ENCODE measurements at places on chromosomes 16 and 17. TPM values are rescaled to one million over a fixed set of nuclear protein-coding genes. Genes with fewer than 3 reads are reported as not detected.

DNA sequence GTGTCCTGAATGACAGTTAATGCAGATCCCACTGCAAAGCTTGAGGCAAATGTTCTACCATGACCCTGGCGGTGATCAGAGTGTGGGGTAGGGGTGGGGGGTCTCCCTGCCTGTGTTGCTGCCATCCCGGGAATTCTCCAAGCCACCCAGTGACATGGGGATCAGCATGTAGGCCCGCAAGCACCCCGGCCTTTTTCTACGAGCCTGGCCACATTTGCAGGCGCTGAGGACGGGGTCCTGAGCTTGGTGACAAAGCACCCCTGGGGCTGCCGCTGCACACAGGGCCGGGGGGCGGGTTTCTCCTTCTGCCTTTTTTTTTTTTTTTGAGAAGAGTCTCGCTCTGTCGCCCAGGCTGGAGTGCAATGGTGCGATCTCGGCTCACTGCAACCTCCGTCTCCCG is 35.8 kb downstream of the SLC7A5 start:
- no peak for DNase-seq

DNA sequence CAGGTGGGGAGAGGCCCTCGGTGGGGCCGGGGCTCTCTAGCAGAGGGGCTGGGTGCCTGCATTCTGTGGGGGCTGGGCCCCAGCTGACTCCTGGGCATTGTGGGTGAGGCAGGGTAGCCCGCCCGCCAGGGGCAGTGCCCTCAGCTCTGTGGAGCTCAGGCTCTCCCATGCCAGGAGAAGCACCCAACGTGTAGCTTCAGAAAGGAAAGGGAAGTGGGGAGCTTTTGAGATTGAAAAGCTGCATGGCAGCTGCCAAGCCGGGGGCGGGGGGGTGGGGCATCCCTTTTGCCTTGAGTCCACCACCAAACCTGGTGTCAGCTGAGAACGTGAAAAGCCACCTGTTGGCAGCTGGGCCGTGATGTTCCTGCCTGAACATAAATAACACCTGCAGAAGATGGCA is 192.1 kb upstream of the CIBAR2 start:
- no peak for DNase-seq

DNA sequence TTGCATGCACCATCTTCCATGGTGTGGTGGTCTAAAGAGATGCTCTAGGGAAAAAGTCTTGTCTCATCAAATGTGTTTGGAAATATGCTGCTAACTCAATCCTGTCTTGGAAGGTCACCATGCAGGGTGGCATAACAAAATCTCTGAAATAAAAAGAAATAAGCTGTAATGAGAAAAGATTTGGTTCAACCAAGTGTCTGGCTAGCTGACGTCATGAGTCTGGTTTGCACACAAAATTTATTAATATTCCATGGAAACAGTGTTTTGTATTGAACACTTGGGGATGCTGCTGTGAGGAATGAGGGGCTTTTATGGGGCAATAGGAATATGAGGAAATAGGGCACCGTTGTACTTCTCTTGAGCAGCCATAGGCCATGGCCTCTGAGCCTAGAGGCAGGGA is 575.7 kb upstream of the CDH5 start:
- DNase-seq, result no peak

GRCh38 chr17:21165922-21166594 is 39.3 kb downstream of the DHRS7B start:
- no peak for DNase-seq

- no peak for DNase-seq
Measured at GRCh38 chr17:4180791-4181190, 37.8 kb downstream of the CYB5D2 start.

- no peak for DNase-seq
Measured at GRCh38 chr16:22614271-22614947, 103.7 kb downstream of the NPIPB5 start.

DNA sequence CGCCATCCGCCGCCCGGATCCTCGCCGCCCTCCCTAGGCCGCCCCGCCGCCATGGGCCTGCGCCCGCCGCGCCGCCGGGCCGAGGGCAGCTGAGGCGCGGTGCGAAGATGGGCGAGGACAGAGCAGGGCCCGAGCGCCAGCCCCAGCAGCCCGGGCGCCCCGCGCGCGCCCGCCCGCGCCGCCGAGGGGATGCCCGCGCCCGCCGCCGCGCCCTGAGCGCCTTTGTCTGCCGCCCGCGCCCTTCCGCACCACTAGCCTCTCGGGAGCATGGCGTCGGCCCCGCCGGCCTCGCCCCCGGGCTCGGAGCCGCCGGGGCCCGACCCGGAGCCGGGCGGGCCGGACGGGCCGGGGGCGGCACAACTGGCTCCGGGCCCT is 278 bp downstream of the RAB11FIP3 start:
- no peak for DNase-seq

- peak; percentile 68 for DNase-seq
Measured at GRCh38 chr17:77308861-77309726, 168.3 kb downstream of the SEC14L1 start.

DNA sequence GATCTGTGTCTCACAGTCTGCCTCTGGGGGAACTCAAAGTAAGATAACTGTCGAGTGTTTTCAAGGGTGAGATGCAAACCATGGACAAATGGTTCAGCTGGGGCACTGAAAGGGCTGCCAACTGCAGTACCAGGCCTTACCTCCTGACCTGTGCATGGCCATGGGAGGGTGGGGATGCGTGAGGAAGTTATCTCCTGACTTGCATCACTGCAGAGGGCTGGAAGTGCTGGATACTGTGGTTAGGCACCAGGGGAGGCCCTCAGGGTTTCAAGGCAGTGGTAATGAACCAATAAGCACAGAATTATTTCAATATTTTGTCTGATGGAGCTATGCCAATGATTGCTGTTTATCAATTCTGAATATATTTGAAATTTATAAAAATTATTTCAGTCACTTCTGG is 159.2 kb downstream of the CYLD start:
- no peak for DNase-seq

DNA sequence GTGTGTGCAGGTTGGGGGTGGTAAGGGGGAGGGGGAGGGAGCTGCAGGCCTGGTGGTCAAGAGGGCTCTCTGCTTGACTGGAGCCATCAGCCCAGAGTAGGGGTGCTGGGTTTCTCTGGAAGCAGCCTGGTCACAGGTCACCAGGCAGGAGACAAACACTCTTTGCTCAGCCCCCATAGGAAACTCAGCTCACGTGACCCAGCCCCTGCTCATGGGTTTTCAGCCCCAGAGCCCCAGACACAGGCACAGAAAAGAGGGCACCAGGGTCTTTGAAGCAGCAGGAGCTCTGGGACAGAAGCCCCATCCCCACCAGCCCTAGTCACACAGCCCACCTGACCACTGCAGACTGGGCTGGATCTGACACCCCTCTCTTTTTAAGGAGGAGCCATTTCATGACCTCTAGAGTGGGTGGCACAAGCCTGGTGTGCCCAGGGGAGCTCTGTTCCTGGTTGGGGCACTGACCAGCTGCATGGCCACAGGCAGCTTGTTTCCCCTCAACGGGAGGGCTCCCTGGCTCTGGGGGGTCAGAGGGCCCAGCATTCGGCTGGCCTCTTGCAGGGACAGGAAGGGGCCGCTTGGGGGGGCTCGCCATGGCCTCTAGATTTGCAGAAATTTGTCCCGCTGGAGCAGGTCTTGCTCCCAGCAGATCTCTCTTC is 13.8 kb upstream of the CD79B start:
- no peak for DNase-seq

GRCh38 chr17:50052822-50053653 is 2.9 kb upstream of the ITGA3 start:
- DNase-seq, result no peak

DNA sequence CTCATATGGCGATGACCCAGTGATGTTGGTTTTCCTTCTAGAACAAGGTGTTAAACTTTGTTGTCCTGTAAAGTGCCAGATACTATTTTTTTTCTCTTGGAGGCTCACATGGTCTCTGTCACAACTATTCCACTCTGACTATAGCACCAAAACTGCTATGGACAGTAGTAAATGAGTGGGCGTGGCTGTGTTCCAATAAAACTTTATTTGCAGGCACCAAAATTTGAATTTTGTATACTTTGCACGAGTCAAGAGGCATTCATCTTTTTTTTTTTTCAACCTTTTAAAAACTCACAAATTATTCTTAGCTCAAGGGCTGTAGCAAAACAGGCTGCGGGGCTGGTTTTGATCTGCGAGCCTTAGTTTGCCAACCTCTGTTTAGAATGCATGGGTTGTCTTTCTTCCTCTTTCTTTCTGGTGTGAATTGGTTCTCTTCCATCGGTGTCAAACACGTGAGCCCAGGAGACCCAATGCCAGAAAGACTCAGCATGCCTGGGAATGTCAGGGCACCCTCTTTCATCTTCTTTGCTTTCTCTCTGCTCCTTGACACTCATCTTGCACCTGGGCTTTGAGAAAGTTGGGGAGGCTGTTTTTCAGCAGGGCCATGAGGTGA is 2.1 kb downstream of the SYT17 start:
- DNase-seq, result no peak

GRCh38 chr16:85173146-85173980 is 61.1 kb upstream of the CIBAR2 start:
- no peak for DNase-seq

- no peak for DNase-seq
Measured at GRCh38 chr16:30558789-30559377, 709 bp upstream of the ZNF764 start.

- DNase-seq, result peak; percentile 68
Measured at GRCh38 chr17:29111816-29112499, 68.2 kb downstream of the MYO18A start.

DNA sequence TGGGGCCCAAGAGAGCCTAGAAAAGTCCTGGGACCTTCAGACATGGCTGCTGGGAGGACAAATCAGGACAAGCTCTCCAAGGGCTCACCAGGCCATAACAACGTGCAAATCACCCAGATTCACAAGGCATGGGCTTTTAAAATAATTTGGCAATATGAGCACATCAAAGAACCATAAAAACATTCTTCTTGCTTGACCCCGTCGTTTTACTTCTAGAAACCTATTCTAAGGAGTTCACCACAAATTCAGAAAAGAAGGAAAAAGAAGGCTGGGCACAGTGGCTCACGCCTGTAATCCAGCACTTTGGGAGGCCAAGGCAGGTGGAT is 12.1 kb upstream of the MT3 start:
- no peak for DNase-seq

DNA sequence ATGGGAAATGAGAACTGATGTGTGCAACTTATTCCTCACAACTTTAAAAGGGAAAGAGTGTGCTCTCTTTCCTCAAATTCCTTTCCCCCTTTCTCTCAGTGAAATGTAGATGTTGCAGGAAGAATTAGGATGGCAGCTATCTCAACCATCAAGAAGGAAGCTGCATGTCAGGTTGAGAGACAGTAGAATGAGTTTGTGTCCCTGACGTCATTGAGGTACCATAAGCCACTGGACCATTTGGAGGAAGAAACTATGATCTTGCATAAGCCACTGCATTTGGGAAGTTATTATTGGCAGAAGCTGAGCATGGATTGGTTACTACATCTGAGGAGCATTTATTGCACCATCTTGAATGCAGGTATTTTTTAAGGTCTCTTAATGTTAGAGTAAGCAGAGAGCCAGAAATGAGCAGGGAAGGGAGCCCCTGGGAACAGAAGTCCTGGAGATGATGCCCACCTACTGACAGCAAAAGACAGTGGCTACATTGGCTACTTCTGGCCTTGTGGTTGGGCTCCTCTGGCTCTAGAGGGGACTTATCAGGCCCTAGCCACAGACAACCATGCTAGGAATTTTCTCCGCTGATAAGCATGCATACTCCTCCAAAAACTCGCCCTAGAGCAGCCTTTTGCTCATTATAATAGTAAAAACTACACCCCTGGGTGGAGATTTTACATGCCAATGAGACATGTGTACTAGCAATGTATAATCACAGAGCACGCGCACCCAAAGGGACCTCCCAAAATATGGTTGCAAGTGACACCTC is 249.0 kb upstream of the SALL1 start:
- DNase-seq, result no peak

DNA sequence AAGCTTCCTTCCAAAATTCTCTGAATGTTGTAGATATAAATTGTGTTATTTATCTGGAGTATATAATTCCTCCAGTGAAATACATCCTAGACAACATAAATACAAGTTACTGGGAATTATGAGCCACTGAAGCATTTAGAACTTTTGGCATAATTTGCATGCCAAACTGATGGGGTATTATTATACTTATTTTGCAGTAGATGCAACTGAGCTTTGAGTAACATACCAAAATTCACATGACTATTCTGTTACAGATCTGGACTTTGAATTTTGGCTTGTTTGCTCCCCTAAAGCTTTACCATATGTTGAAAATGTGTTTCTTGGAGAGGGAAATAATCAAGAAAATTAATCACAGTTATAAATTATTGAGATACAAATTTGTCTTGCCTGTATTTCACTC is 372.5 kb downstream of the CDH11 start:
- DNase-seq, result no peak

DNA sequence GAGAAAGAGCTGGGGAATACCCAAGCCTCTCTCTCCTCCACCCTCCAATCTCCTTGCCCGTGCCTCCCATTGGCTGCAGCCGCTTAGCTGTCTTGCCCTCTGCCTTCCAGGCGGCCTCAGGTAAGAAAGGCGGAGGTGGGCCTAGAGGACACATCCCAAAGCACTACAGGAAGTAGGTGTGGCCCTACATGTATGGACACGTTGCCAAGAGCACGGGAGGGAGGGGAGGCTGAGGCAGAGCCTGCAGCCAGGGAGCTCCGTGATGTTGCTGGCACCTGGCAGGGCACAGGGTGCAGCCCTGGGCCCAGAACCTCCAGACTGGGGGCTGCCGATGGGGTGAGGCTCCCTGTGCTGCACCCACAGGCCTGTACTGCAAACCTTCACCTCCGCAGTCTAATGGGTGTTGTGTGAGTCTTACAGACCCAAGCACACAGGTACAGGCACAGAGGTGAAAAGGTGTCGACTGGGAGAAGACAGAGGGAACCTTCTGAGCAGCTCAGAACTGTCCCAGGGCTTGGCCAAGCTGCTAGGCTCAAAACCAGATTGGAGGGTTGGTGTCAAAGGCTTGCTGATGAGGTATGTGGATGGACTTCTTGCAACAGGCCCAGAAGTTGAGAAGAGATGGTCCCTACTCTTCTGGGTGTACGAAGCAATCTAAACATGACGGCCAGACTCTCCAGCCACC is 23.5 kb upstream of the FOXK2 start:
- no peak for DNase-seq

- DNase-seq, result no peak
Measured at GRCh38 chr17:8729860-8730259, 14.8 kb downstream of the CCDC42 start.

DNA sequence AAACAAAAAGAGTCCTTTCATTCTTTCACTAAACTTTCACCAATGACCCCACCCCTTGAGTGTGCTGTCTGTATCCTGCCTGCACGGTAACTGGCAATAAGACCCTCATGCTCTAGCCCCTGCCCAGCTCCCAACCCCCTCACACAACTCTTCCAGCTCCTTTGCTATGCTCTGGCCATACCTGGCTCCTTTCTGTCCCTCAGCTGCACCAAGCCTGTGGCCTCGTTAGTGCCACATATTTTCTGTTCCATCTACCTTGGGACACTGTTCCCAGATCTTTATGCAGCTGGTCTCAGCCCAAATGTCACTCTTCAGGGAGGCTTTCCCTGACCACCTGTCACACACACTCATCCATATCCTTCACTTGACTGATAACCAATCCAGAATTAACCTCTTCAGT is 47.3 kb downstream of the C16orf82 start:
- no peak for DNase-seq

RHBDF1 gene
- total RNA-seq, result 23.4 TPM

RND2 gene
- 0.03 TPM for total RNA-seq

CNEP1R1 gene
- total RNA-seq, result 29.7 TPM

TANC2 gene
- 7.7 TPM for total RNA-seq

TSPOAP1 gene
- total RNA-seq, result not detected

C1QTNF8 gene
- total RNA-seq, result not detected

TBC1D3H gene
- total RNA-seq, result not detected

ZNF785 gene
- 6.8 TPM for total RNA-seq

ZNF287 gene
- 4.5 TPM for total RNA-seq

MIF4GD gene
- total RNA-seq, result 10.7 TPM

DPEP2 gene
- not detected for total RNA-seq

EME1 gene
- total RNA-seq, result 24.1 TPM

GID4 gene
- 4.4 TPM for total RNA-seq

CCDC154 gene
- total RNA-seq, result not detected

ABAT gene
- total RNA-seq, result 4.4 TPM
